ENCODE measurements at places on chromosomes 2 and 18.

GRCh38 chr2:44271296-44271695 is 4.0 kb upstream of the SLC3A1 start:
- DNase-seq, result no peak

DNA sequence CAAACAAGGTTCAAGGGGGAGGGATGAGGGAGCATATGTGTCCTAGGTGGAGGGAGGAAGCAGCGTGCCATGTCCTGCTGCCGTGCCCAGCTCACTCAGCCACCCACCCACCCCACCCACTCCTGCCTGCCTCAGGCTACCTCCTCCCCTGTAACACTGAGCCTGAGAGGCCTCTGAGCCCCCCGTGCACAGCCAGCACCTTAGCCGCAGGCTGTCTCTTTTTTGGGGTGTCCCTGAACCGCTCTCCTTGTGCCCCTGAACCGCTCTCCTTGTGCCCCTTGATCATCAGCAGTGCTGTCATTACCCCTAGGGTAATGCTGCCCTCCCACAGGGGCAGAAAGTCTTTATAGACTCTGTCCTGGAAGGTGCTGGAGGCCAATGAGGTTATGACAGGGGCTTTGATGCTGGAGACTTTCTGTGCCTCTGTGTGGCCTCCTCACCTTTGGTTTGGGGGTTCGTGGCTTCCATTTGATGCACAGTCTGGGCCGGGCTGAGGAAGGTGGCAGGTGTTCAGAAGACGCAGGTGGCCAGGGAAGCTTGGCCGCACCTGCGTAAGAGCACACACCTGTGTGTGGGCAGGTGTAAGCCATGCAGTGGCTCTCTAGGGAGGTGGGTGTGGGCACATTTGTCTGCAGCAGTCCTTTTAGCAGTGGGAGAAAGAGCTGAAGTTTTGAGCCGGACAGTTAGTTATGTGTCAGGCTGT is 140.0 kb downstream of the SEPTIN10 start:
- DNase-seq, result no peak

DNA sequence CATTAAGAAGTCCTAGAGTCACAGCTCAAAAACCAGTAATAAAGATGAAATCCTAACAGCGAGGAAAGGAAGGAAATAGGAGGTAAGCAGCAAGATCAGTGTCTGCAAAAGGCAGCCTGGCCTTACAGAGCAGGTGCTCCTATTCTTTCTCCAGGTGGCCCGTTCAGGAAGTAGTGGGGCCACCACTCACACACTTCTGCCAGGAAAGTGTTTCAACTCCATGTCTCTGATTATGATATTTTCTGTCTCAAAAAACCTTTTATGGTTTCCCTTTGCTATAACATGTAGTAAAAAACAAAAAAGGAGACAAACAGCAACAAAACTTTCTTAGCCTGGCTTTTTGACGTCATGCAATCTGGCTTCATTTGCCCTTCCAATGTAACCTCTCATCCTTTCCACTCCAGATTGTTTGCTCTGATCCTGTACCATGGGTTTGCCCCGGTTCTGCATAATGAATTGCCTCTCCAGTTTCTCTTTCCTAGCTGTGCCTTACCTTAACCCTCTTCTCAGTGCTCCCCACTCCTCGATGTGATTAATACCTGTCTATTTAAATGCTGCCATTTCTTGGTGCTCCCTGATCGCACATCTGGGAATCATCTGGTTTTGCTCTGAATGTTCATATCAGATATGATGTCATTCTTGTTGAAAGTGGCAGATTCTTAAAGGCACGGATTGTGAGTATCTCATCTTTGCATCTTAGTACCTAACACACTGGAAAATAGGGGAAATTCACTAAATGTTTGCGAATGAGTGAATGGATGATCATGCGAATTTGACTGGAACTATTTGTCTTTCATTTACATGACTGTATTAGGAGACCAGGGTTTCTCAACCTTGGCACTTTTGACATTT is 50.6 kb upstream of the PTPRM start:
- no peak for DNase-seq

DNA sequence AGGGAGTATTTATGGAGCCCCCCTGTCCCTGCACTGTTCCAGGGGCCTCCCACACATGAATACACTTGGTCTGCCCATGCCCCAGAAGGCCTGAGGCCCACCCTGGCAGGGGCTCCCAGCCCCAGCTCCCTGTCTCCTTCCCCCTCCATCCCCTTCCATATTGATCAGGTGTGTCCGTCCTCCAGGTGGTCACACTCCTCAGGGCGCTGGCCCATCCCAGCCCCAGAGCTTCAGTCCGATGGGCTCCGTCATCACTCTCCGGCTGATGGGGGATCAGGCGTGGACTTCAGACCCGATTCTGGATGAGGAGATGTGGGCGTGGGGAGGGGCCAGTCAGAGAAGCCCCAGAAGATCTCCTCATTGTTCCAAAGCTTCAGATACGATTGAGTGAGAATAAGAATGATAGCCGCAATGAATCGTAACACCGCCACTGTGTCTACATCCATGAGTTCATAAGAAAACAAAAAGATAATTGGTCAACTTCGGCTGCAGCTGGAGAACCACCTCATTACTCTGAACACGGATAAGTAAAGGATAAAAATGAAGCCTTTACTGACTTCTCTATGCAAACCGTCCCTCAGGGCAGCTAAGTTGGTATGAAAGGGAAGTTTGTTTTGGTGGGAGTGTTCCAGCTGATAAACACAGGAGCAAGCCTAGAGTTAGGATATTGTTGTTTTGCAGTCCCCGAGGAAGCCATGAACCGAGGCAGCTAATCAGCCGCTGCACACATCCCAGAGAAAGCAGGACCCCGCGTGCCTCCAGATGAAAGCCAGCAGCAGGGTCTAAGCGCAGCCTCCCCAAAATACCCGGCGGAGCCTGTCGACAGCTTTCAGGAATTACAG is 279.5 kb downstream of the NDUFA10 start:
- DNase-seq, result no peak

DNA sequence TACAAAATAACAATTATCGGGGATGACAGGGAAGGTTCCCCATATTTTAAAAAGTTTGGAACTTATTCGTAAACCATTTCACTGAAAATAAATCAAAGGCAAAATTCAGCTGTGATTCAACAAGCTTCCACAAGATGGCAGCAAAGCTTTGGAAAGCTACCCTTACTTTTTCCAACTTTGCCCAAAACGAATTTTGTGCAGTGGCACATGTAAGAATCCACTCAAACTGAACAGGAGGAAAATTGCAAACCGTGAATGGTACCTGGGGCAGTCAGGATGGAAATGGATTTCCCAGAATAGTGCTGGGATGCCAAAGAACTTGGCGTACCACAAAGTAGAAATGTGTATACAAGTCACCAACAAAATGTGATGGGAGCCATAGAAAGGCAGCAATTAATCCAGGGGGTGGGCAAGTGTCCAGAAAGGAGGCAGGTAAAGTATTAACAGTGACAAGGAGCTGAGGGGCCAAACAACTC is 10.7 kb downstream of the RPL31 start:
- DNase-seq, result no peak

DNA sequence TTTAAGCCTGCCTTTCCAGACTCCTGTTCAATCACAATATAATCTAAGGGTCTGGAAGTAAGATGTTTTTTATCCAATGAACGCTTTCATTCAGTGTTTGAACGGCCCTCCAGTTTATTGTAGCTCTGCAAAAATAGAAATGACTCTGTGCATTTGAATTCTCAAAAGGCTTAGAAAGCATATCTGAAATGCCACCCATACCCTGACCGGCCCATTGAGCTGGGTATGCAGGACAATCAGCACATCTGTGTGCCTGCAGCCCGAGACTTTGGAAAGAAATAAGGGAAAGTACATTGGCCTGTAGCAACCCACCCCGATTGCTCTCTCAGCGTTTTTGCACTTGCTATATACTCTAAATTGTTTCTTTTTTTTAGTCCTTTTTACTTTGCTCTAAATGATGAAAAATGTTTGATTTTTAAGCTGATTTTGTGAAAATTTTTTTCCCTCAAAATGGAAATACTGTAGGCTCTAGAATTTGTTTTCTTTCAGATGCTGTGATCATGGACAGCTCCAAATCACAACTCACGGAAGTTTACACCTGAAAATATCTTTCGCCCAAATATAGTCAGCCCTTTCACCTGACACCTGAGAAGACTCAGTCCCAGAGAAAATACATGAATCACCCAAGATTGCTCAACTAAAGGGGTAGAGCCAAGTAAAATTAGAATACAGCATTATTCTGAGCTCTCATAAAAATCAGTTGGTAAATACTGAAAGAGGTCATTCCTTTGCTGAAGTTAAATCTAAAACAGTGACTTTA is 194.5 kb upstream of the SIX3 start:
- no peak for DNase-seq

DNA sequence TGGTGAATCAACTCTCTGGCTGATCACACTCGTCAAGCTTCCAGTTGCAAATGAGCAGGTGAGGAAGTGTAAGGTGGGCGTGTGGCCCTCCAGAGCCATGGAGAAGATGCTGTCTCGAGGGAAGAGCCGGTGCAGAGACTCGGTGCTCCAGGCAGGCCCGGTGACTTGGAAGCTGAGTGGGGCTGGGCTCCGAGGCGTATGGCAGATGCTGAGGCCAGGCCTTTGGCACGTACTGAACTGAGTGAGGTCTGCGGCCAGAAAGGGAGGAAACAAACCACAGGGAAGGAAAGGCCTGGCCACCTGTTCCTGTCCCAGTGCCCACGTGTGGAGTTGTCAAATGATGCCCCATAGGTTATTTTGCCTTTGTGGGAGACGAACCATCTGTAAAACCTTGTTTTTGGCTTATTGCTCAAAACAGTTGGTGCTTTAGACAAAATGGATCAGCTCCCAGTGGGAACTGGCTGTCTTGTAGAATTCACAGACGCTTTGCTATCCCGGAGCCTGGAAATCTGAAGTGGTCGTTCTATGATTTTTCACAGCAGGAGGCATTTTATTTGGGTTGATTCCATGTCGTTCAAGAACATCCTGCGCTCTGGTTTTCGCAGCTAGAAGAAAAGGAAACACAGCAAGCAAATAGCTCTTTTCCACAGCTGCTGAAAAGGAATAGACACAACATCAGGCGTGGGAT is 117.5 kb upstream of the TMEM18 start:
- DNase-seq, result no peak

GRCh38 chr2:237290261-237290660 is 123.7 kb downstream of the COL6A3 start:
- no peak for DNase-seq

GRCh38 chr2:106965611-106966010 is 79.6 kb upstream of the ST6GAL2 start:
- DNase-seq, result no peak

GRCh38 chr18:4453874-4454536 is 1.1 kb downstream of the DLGAP1 start:
- DNase-seq, result no peak

DNA sequence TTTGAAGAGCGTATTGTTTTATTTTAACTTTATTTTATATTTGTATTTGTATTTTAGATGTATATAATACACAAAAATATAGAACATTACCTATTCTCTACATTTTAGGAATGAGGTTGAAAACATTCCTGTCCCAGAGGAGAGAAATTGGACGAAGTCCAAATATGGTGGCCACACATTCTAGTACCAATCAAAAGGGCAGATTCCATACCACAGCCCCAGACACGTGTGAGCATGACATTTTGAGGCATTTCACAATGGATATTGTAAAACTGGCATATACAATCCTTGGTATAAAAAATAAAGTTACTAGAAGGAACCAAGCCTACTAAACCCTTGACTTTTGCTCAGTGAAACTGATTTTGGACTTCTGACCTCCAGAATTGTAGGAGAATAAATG is 50.6 kb downstream of the C2orf76 start:
- DNase-seq, result no peak

DNA sequence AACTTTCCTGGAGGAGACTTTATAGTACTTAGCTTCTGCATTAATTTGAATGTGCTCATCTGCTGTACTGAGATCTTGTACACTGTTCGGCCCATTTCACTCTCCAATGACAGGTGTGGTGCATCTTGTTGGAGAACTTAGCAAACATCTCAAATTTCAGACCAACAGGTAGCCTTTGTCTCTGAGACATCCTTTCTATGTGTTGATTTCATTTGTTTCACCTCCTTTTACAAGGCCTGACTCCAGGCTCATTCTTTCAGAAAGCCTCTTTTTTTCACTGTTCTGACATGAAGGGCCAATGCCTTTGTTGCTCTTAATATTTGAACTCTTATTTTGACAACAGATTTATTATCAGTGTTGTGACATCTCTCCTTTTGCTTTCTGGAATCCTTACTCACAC is 271.8 kb upstream of the FANCL start:
- DNase-seq, result no peak

- no peak for DNase-seq
These were observed 13.6 kb upstream of the IL1RN start for GRCh38 chr2:113113807-113114206.

- DNase-seq, result no peak
These were observed 44.9 kb upstream of the ITPRID2 start for GRCh38 chr2:181846399-181847197.

DNA sequence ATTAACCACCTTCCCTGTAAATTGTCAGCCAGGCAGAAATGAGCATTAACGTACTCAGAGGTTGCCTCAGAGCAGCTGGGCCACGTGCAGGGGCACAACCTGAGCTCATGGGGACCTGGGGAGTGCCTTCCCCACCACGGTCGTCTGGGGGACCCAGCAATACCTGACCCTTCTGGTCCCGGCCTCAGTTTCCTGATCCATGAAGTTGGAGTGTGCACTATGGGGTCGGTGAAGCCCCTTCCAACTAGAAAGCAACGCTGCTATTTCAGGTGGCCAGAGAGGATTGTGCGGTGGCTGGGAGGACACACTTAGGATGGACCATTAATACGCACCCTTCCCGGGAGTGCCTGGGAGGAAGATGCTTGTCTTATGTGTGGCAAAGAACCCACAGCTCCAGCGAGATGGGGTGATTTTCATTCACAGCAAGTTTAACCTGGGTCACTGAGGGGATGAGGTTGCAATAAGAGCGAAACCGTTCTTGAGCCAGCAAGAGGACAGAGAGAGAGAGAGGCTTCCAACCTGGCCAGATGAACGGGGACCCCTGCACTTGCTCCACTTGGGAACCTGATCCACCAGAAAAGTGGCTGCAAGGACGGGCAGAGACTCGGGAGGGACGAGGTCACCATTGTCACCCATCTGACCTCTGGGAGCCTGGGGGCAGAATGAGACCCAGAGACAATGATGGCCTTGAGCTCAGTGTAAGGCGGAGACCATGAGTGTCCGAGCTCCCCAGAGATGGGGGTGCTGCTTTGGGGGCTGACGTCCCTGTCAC is 36.2 kb downstream of the NGEF start:
- DNase-seq, result no peak

DNA sequence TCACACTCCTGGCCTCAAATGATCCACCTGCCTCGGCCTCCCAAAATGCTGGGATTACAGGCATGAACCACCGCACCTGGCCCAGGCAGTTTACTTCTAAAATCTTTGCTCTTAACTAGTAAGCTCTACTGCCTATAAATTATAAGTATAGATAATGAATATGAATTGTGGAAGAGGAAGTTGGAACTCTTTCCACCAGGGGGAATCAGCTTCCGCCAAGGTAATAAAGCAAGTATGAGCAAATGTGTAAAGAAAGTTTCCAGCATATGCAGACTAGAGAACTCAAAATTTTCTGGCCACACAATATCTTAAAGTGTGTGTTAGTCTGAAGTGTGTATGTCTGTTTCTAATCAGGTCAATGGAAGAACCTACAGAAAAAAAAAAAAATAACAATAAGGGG is 68.1 kb downstream of the RMDN2 start:
- no peak for DNase-seq

Data from AG04450 (cell line).